ENCODE measurements at places on chromosomes 6 and 20.

DNA sequence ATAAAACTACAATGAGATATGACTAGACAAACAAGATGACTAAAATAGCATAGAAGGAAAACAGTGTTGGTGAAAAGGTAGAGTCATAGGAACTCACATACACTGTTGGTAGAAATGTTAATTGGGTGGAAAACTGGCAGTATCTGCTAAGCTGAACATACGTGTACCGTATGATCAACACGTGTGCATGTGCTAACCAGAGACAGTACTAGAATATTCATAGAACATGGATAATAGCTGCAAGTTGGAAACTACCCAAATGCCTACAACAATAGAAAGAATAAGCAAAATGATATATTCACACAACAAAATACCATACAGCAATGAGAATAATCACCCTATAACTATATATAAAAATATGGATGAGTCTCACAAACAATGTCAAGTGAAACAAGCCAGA, 184.0 kb downstream of the IBTK start:
- no peak for DNase-seq

GRCh38 chr20:23744817-23745216, 5.9 kb downstream of the CST1 start:
- DNase-seq: no peak

DNA sequence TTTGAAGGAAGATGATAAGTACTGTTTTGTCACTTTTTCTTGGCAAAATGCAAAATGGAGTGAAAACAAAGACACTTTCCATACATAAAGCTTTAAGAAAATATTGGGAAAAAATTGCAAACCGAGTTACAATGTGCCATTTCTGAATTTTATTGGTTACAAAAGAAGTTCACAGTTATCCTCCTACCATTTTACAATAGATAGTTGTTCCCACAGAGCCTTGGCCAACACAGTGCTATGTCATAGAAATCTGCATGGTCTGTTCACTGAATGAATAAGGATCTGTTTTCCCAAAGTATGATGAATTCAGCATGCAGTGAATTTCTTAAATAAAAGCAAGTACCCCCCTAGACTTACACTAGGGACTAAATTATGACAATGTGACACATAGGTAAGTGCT, 268.2 kb upstream of the POU3F2 start:
- DNase-seq: no peak

DNA sequence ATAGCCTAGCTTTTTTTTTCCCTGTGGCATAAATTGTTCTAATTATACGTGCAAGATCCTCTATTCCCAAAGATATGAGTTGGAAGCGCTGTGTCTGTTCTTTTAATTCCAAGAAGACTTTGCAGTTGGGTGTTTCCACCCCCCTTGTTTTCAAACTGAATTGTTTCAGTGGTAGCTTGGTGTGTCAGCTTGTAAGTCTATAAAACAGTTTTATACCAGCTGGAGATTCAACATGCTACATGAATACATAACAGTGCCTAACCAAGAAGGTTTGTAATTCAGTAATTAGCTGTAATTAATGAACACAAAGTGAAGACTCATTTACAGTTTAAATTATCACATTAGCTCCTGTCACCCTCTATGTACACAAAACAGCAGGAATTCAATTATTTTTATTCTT, 154.0 kb downstream of the ZNF217 start:
- peak; percentile 30 for DNase-seq

DNA sequence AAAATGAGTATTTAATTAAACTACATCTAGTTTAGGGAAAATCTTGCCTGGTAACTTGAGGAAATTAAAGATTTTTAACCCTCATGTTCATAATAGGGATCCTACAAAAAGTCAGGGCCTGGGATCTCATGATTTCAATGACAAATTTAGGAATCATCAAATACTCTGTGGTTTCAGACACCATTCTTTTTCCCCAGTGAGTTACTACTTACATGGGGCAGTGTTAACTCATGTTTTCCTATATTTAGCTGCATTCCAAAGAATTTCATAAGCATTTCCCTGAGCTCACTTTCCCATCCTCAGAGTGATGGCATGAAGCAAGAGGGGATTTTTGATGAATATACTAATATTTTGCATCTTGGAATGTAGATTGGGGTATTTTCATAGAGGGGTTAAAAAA, 321.7 kb downstream of the CENPW start:
- DNase-seq: no peak

DNA sequence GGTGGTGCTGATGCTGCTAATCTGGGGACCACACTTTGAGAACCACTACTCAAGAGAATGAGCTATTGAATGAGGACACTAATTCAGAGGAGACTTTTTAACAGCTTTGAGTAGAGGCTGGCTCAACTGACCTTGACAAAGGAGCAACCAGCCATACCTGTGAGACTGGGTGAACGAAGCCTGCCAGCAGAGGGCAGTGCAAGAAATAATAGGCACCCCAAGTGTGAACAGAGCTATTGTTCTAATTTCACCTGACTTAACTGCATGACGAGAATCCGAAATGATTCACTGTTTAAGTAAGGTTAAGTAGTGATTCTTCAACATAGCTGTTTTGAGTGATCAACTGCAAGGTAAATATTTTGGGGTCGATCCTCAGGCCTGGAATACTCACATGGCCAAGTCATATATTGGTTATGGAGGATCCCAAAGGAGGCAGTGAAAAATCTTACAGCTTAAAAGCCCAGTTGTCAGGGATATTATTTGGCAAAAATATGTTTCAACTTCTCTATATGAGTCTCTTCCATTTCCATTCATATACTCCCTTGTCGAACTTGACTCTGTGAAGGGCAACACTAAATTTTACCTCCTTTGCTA, 550.5 kb upstream of the MARCKS start:
- peak; percentile 45 for DNase-seq

GRCh38 chr6:32087574-32088486, 21.3 kb downstream of the TNXB start:
- DNase-seq: no peak

DNA sequence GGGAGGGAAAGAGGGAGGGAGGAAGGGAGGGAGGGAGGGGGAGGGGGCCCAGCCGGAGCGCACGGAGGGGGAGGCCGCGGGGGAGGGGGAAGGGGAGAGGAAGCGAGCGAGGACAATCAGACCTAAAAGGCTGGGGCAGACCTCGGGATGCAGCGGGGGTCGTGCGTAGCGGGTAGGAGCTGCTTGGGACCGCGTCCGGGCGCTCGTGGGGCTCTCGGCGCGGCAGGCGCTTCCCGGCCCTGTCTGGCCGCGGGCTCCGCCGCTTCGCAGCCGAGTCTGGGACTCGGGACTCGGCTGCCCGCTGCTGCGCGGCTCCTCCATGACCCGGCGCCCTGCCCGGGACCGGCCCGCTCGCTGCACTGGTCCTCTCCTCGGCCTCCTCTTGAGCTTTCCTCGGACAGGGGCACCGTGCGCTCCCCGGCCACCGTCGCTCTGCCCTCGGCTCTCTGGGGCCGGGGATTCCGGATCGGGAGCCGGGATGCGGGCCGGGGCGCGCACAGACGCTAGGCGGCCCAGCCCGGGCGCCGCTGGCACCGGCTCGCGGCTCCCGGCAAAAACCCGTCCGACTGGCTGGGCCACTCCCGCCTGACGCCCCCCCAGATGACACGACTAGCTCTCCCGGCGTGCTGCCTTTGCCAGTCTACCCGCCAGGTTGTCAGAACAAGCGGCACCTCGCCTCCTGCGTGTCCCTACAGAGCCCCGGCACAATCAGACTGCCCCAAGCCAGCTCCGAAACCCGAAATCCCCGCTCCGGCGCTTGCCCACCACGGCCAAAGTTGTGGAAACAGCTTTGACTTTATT, 2.2 kb downstream of the TFAP2A start:
- peak; percentile 79 for DNase-seq

- no peak for DNase-seq
Observed at GRCh38 chr6:141000917-141001316, 1131.8 kb upstream of the GJE1 start.

Measured in NCI-H1417 (cell line).